ENCODE measurements at places on chromosomes 2 and 18.

GRCh38 chr2:66125951-66126350 lies 309.0 kb upstream of the MEIS1 start:
- no peak for DNase-seq

DNA sequence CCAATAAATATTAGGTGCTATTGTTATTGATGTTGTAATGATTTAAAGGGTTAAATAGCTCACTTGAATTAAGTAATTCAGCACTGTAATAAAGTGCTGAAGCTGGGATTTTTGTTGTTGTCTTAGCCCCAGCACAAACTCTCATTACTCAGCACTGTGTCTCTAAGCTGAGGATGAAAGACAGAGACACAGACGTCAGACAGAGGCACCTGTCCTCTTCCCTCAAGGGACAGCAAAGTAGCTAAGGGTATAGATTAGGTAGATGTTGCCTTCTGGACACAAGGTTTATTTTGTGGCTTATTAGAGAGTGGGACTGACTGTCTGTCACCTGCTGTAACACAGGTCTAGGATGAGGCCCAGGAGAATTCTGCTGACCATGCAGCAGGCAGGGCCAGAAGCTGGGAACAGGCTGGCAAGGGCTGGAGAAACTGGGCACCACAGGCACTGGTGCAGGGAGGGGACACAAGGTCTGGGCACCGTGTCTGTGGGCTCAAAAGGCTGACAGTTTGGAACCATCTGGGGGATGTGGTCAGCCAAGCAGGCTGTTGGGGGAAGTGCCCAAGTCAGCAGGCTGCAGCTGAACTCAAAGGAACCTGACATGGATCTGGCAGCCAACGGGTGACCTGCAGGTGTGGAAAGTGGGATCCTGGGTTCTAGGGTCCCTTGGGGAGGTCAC lies 20.0 kb upstream of the PTPN4 start:
- no peak for DNase-seq

- no peak for DNase-seq
Observed at GRCh38 chr2:71852141-71852711, 295.4 kb downstream of the CYP26B1 start.

DNA sequence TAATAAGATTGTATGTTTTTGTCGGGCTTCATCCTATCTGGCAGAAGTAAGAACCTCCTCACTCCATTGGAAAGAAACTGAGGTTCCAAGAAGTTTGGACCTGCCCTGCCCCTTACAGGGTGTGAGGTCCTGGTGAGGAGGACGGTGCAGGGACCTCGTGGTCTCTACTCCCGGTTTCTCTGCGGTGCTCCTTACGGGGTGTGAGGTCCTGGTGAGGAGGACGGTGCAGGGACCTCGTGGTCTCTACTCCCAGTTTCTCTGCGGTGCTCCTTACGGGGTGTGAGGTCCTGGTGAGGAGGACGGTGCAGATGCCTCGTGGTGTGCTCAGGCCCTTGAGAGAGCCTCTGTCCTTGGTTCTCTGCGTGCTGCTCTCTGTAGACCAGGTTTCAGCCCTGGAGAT lies 5.2 kb downstream of the CTDP1 start:
- DNase-seq = no peak

- no peak for DNase-seq
Observed at GRCh38 chr2:85699325-85699724, 5.2 kb downstream of the GNLY start.

DNA sequence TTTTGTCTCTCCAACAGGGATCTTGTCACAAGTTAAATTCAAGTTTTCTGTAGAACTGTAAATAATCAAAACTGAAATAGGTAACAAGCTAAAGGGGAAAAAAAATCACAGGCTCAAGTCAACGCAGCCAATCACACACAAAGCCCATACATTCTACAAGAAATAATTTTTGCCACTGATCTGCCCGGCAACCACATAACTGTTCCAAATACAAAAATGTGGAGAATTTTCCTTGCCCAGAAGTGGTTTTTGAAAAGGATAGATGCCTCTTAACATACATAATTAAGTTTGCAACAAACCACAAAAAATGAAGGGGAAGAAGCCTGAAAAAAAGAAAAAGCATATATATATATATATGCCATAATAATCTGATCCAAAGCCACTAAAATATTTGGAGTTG lies 60.3 kb downstream of the FARSB start:
- no peak for DNase-seq

DNA sequence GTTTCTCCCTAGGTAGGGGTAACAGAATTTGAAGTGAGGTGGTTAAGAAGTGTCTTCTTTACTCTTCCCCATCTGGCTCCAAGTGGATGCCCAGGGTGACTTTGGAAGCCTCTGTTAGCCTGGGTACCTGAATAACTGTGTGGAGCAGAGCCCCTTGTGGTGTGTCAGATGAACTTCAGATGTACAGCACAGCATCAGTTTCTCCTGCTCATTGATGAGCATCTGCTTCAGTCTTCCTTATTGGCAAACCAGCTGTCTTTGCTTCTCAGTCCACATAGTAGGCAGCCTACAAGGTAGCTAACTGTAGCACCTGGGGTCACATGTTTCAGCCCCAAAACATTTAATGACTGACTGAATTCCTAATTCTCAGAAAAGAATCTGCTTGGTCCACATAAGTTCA lies 56.2 kb upstream of the ATP8B1 start:
- DNase-seq = no peak

GRCh38 chr2:139099721-139100120 lies 319.5 kb upstream of the NXPH2 start:
- DNase-seq = no peak

- DNase-seq = no peak
Observed at GRCh38 chr2:75800456-75800855, 89.7 kb upstream of the GCFC2 start.

DNA sequence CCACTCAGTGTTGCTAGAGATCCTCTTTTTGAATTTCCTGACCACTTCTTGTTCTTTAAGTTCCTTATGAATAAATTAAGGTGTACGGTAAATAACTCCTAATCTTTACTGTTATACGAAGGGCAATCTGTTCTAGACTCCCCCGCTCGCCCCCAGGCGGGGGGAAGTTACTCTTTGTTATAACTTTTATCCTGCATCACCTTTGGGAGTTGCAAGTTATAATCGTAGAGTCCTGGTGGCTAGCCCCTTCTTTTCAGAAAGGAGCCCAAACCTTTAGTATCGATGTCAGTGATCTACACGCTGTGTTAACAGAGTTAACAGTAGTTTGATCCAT lies 652 bp downstream of the GCA start:
- no peak for DNase-seq

DNA sequence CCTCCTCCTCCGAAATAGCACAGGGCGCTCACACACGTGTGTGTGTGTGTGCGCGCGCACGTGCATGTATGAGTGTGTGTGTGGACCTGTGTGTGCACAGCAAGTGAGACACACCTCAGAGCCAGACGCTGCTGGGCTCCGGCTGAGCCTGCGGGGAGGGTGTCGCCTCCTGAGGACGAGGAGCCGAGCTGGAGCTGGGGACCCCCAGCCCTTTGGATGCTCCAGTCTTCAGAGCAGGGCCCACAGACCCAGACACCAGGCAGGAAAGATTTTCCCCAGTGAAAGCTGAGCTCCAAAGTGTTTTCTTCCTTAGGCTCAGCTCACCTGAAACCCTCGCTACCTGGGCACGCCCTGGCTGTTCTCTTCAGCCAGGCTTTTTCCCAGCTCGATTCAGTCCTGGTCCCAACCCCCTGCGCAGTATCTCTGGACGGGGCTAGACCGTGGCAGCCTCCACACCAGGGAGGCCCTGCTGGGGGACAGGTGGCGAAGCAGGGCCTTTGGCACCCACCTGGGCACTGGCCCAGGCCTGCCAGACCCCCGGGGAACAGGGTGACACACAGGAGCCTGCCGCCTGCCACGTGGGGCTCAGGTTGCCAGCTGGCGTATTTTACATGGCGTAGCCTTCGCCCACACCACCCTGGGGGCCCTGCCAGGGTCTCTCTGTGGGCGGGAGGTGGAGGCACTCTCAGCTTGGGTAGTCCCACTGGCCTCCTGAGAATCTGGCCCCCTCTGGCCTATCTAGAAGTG lies 36.2 kb downstream of the PDIA6 start:
- no peak for DNase-seq

DNA sequence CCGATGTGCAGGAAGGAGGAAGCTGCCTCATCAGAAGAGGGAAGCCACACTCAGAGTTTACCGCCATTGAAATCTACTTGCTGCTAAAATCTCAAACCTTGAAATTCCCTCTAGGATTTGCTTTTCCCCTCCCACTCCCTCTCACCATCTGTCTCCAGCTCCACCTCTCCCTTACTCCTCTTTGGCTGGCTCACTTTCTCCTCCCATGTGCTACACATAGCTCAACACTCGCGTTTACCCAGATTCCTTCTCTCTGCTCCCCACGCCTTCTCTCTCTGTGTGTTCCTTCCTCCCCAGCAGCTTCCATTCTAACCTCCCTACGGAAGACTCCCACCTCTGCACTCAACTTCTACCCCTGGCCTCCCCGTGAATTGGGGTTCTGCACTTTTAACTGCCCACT lies 143.1 kb downstream of the DNER start:
- no peak for DNase-seq

GRCh38 chr2:168426861-168427260 lies 29.2 kb upstream of the CERS6 start:
- DNase-seq = no peak

- peak; percentile 46 for DNase-seq
Observed at GRCh38 chr2:129936334-129936934, 43.0 kb upstream of the RAB6C start.

DNA sequence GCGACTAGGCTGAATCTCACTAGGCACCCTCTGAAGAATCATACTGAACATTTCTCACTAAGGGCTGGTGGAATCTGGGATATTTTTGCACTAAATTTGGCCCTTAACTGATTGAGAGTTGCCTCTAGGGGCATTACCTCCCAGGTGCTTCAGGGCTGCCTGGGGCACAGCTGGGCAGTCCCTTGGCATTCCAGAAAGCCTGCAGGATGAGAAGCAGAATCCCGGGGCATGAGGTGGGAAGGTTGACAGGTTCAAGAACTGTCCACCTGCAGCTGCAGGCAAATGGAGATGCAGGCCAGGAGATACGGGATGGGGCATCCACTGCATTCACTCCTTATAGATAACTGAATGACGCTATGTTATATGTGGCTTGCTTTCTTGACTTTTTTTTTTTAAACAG lies 7.4 kb downstream of the RESP18 start:
- no peak for DNase-seq

GRCh38 chr2:228838819-228839218 lies 432.3 kb downstream of the PID1 start:
- no peak for DNase-seq

GRCh38 chr2:15041429-15041837 lies 408.9 kb downstream of the LRATD1 start:
- DNase-seq = no peak

DNA sequence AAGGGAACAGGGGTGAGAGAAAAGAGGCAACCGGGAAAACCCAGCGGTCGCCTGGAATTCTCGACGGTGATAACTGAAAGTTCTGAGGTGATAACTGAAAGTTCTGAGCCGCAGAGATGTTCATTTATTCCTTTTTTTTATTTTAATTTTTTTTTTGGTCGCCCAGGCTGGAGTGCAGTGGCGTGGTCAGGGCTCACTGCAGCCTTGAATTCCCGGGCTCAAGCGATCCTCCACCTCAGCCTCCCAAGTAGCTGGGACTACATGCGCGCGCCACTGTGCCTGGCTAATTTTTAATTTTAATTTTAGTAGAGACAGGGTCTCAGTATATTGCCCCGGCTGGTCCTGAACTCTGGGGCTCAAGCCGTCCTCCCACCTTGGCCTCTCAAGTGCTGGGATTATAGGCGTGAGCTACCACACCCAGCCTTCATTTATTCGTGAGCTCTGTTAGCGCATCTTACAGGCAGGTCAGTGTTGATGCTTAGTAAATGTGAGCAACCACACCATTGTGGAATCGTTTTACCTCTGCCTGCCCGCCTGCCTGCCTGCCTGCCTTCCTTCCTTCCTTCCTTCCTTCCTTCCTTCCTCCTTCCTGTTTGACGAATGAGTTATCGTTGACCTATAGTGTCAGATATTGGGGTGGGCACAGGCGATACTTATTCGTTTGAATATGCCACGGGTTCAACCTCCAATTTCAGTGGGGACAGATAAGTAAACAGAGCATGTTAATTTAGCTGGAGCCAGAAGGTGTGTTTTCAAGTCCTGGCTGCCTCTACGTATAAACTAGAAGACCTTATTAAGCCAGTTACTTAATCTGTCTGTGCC lies 557 bp upstream of the E2F6 start:
- DNase-seq = no peak
